Activated CD4-positive, alpha-beta T cell treated with anti-CD3 and anti-CD28 coated beads for 1 hour (primary cell): ENCODE measurements at places on chromosomes 7 and 10.

- DNase-seq, result no peak
Observed at GRCh38 chr7:39757604-39758003, 134.2 kb downstream of the RALA start.

DNA sequence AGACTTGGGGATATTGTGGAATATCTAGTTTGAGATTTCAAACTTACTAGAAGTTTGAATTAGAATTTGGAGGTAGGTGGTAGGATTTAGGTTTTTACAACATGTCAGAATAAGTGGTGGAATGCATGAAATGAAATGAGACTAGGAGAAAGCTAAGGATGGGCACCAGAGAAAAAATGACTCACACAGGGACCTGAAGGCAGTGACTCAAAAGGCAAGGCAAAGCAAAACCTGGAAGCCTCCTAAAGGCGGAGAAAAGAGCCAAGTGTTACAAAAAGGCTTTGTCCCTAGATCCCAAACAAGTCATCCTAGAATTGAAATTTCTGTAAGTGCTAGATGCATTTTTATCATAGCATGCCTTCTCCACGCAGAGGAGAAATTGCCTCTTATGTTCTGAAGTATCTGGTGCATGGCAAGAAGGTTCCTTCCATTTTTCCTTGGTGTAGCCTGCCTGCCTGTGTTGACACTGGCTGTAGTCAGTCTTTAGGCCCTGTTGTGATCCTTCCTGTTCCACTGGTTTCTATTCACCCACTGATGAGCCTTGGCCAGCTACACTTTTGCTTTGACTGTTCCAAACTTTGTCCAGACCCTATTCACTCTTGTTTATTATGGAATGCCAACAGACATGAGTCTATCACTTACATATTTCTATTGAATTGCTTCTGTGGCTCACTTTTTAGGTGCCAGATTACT, 109.3 kb downstream of the ETV1 start:
- no peak for DNase-seq

DNA sequence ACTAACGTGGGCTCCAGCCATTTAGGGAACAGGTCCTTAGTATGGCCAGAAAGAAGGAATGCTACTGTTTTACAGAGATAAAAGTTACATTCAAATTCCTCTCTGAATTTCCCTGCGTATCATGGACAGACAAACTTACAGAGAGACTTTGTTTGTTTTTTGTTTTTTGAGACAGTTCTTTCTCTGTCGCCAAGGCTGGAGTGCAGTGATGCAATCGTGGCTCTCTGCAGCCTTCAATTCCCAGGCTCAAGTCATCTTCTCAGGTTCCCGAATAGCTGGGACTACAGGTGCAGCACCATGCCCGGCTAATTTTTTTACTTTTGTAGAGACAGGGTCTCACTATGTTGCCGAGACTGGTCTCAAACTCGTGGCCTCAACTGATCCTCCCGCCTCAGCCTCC, 64.5 kb upstream of the MPP7 start:
- DNase-seq, result no peak

DNA sequence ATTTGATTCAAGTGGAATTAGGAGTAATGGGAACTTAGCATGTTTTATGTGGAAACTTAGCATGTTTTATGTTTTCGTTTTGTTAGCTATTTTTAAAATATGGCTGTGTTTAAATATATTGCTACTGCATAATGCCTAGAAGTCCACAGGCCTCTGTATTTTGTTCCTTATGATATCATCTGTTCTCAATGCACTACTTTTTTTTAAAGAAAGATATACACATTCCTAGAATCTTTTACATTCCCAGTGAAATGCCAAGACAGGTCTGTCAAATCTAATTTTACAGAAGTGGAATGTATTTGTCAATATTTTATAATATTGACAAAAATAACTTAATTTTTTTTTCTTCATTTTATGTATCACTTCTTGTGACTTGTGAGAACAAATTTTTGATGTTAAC, 51.6 kb downstream of the ST7 start:
- no peak for DNase-seq

DNA sequence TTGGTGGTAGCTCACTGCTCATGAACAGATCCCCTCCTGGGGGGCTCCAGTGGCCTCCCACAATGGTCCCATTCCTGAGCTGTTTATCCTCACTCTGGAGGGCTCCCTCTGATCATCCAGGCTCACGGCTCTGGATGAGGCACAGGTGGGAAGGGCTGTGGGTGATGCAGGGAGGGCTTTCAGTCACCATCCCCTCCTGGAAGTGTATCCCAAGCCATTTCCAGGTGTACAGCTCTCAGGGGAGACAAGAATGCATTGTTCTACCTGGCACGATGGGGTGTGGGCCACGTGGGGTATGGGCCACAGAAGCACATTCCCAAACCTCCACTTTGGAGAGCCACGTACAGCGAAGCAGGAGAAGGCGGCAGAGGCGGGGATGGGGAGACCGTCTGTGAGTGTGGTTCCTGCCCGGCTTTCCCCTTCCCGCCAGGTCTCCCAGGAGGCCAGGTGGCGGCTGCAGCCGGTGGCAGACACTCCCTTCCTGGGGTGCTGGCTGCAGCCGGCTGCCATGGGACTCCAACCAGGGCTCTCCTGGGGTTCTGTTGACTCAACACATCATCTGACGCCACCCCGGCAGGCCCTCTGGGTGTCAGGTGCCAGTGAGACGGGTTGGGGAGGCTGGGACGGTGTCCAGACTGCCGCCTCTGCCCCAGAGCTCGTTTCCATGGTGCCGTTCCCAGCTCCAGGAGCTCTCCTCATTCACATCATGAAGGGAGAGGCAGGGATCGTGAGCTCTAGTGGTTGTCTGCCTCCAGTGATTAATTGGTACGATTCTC, 169.7 kb upstream of the RHEB start:
- DNase-seq, result no peak

- no peak for DNase-seq
Observed at GRCh38 chr10:127314797-127315196, 118.4 kb upstream of the INSYN2A start.

DNA sequence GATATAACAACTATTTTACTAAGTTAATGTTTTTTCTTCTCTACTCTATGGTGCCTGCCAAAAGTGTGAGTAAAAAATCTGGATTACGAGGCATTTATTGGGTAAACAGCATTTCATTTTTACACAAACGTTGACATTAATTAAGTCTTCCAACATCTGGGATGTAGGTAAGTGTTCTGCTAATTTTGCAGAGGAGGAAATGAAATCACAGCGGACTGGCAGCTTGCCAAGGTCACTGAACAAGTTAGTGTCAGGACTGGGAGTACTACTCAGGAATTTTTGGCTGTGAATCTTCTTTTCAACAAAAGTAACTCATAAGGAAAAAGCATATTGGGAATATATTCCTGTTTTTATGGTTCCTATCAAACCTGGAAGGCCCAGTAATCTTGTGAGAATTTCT, 612.1 kb upstream of the FZD8 start:
- DNase-seq, result no peak

- DNase-seq, result no peak
Observed at GRCh38 chr7:1238450-1238882, 5.8 kb downstream of the UNCX start.

- no peak for DNase-seq
Observed at GRCh38 chr10:97827702-97828291, 21.8 kb upstream of the GOLGA7B start.

- no peak for DNase-seq
Observed at GRCh38 chr7:30005464-30005863, 15.9 kb upstream of the SCRN1 start.

DNA sequence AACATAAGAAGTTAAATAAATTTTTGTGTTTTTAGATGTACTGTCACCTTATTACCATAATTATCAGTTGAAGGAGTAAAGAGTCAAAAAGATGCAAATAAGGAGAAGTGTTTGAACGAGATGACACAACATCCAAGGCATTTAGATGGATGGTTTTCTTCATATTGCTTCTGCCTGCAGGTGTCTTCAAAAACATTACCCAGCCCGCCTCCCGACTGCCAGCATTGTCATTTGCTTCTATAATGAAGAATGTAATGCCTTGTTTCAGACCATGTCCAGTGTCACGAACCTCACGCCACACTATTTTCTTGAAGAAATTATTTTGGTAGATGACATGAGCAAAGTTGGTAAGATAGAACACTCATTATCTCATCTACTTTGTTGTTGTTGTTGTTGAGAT, 26.6 kb downstream of the GALNTL5 start:
- no peak for DNase-seq

- DNase-seq, result no peak
Observed at GRCh38 chr10:52965509-52965908, 192.9 kb upstream of the MBL2 start.

GRCh38 chr7:138072726-138073125, 3.5 kb upstream of the AKR1D1 start:
- DNase-seq, result no peak

DNA sequence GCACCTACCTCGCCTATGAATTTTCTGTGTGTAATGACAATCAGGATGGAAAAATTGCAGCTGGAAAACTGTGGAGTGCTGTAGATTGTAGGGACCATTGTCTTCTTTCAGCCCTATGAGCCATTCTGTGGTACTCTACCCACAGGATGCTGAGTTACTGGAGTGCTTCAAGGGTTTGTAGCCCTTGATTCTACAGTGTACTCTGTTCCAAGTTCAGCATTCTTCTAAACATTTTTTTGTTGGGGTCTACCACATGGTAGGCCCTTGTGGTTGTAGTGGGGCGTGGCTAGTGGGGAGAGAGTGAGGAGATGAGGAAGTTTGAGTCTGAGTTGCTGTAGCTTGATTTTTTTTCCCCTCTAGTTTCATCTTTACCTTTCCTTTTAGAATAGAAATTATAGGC, 33.5 kb downstream of the REEP3 start:
- DNase-seq, result no peak

DNA sequence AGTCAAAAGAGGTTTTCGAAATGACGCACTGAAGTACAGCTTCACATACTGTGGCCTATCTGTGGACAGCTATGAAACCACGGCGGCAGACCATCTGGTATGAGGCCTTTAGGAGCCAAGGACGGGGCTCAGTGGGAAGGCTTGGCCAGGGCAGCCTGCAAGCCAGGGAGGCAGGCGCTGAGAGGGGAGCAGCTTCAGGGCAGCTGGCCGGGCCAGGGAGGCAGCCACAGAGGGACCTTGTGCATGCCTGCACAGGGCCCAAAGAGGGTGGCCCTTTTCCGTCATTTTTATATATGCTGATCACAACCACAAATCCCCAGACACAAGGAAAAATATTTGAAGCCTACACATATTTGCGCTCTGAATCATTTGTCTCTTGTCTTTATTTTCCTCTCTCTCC, 13.5 kb downstream of the CALD1 start:
- no peak for DNase-seq

DNA sequence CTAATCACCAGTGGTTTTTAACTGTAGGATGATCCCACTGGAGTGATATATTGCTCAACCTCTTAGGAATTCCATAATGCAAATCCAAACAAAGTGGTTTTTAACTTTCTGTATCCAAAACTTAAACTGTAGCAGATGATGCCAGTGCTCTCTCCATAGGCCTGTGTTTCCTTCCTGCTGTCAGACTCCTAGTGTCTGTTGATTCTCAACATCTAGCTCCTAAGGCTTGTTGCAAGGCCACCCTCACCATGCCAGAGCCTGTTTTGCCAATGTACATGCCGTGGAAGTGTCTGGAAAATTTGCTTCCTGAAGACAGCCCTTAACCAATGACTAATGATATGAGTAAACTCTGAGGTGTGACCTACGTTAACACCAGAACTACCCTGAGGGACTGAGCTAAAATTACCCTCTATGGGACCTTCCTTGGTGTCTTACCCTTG, 39.3 kb downstream of the C1GALT1 start:
- DNase-seq, result no peak

GRCh38 chr10:14839305-14839695, 1.2 kb downstream of the HSPA14 start:
- DNase-seq, result no peak

- DNase-seq, result no peak
Observed at GRCh38 chr10:12875100-12875499, 126.4 kb downstream of the CCDC3 start.

- DNase-seq, result no peak
Observed at GRCh38 chr10:86169066-86169465, 197.5 kb downstream of the GRID1 start.

- no peak for DNase-seq
Observed at GRCh38 chr7:36710186-36710791, 14.0 kb downstream of the AOAH start.

GRCh38 chr10:4229106-4229505, 444.1 kb upstream of the KLF6 start:
- no peak for DNase-seq

DNA sequence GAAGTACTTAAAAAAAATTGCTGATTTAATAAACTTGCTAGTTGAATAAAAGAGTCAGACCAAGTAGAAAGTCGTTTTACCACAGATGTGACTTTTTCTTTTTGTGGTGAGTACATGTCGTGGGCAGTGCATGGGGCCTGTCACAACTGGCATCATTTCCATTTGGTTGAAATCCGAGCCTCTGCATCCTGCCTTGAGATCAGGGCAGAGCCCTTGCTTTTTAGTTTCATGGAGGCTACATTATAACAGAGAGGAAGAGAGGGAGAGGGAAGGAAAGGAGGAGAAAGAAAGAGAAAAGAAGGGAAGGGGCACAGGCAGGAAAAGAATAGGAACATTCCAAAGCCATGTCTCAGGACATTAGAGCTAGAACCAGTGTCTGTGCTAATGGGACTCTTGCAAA, 20.4 kb upstream of the INSYN2A start:
- no peak for DNase-seq

DNA sequence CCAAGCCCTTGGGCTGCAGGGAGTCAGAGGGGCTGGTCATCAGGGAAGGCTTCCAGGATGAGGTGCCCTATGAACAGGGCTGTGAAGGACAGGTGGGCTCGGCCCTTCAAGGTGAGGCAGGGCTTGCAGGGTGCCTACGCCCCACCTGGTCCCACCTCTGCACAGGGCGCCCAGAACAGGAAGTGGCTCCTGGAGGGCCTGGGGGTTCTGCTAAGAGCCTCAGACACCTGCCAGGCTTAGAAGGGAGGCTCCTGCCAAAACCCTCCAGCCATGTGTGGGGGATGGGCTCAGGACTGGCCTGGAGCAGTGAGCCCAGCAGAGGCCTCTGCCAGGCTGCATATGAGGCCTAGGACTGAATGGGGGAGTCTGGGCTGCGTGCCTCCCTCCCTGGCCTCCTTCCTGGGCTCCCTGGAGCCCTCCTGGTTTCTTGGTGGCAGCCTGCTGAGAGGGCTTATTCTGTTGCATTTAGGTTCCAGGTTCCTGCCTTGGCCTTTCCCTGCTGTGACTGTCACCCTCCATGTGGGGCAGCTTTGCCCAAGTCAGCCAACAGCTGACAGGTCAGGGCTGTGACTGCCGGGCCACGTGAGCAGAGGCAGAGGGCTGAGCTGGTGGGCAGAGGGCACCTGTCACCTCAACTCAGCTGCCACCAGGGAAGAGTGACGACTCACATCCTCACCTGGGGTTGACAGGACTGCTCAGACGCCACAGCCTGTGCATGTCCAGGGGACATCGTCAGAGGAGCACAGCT, 45.2 kb upstream of the MSMB start:
- no peak for DNase-seq

GRCh38 chr10:43299579-43299978, 32.7 kb upstream of the RASGEF1A start:
- DNase-seq, result no peak

DNA sequence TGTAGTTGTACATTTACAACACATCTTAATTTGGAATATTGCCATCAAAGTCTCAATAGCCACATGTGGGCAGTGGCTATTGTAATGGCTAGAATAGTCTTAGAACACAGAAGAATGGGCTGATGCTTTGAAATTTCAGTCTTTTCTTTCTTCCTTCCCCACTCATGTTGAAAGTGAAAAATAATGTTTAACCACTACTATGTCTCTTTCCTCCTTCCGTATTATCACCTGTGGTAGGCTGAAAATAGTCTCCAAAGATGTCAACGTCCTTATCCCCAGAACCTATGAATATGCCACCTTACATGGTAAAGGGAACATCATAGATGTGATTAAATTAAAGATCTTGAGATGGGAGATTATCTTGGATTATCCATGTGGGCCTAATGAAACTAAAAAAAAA, 154.0 kb downstream of the SUGCT start:
- no peak for DNase-seq
